ENCODE measurements at places on chromosomes 3 and 15. TPM values are rescaled to one million over a fixed set of nuclear protein-coding genes. Genes with fewer than 3 reads are reported as not detected.

The TOPAZ1 gene
- not detected for total RNA-seq

The UPK1B gene
- not detected for total RNA-seq

The SMARCC1 gene
- total RNA-seq: 45.2 TPM

The SLC24A5 gene
- total RNA-seq: not detected

The ANKUB1 gene
- total RNA-seq: not detected

The GOLGA8T gene
- 1.5 TPM for total RNA-seq

The SLC12A1 gene
- not detected for total RNA-seq

The ZNF660 gene
- total RNA-seq: 0.91 TPM

The CERS3 gene
- not detected for total RNA-seq

The C3orf18 gene
- 2.6 TPM for total RNA-seq

The SLC12A8 gene
- total RNA-seq: 2.0 TPM

The SMCO1 gene
- total RNA-seq: not detected

The DIS3L gene
- total RNA-seq: 15.5 TPM

The CATSPER2 gene
- total RNA-seq: 2.3 TPM

The CPA3 gene
- total RNA-seq: not detected

The TBC1D5 gene
- 26.8 TPM for total RNA-seq

The SPSB4 gene
- 2.4 TPM for total RNA-seq

The RPP25 gene
- 2.2 TPM for total RNA-seq

The MED12L gene
- total RNA-seq: 1.8 TPM

The ROPN1 gene
- total RNA-seq: not detected

The RGMA gene
- not detected for total RNA-seq

The IGSF10 gene
- not detected for total RNA-seq

The TM4SF18 gene
- total RNA-seq: 0.23 TPM

The DUOX1 gene
- total RNA-seq: 0.17 TPM

The UQCC5 gene
- total RNA-seq: 13.9 TPM

The PIGX gene
- 28.7 TPM for total RNA-seq

The SLC22A13 gene
- total RNA-seq: 0.91 TPM

The SNTN gene
- total RNA-seq: not detected

The CIDEC gene
- total RNA-seq: not detected

The KBTBD13 gene
- not detected for total RNA-seq

The CLSTN2 gene
- 0.86 TPM for total RNA-seq

The FBN1 gene
- total RNA-seq: 73.7 TPM
